ENCODE measurements at places on chromosomes 2 and 18.

DNA sequence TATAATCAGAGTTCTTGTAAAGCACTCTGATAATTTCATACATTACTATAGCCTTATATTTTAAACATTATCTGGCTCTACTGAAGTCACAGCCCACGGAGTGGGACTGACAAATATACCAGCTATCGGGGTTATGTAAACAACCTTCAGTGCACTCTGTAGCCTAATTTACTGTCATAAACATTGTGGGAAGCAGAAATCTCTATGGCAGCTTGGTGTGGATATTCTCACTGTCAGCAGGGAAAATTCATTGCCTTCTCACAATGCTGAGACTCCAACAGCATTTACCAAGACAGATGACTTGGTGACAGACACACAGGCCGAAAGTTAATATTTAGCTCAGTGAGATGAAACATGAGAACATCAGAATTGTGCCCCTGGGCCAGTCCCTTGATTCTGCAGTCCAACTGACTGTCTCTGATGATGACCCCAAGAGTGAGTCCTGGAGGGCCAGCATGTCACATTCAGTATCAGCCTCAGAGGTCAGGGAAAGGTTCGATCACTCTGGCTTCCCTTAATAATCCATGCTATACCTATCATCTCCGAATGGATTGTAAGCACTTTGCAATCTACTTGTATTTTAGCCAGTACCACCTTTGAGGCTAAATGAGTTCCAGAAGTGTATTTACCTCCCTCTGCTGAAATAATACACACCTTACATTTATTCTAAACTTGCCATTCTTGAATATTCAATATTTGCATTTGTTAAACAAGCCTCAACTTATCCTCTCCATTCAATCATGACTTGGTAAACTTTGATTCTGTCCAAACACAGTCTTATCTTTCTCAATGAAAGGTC lies 146.2 kb upstream of the OSR1 start:
- DNase-seq: no peak

DNA sequence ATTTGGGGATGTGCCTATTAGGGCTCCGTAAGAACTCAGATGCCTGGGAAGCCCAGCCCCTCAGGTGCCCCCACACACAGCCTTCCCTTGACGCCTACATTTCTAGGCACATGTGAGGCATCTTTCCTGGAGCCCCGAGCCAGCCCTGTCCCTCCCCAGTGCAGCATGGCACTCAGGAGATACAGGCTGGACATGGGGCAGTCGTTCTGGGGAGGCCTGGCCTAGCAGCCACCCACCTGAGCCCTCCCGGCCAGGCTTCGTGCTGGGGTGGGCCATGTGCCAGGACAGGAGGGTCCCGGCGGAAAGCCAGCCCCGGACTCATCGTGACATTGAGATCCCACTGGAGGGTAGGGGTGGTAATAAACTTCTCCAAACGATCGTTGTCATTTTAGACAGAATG lies 15.2 kb downstream of the BOK start:
- DNase-seq: no peak

- no peak for DNase-seq
Observed at GRCh38 chr2:232116852-232117251, 155.3 kb downstream of the DIS3L2 start.

DNA sequence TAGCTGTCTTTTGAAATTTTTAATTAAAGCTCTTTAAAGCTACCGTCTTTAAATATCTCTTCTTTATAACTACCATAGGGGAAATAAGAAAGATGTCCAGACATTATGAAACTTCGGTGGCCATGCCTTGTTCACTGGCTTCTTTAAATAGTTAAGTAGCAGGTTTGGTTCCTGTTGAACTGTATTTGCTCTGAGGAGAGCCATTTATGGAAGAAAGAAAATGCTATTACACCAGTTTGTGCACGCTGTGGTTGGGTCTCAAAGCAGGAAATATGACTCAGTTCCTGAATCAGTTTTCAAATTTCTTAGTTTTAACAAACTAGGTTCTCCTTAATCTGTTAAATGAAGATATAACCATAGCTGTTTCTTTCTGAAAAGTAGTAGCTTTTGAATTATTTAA lies 12.2 kb downstream of the ARPC2 start:
- no peak for DNase-seq

GRCh38 chr18:70195014-70195614 lies 10.4 kb downstream of the RTTN start:
- no peak for DNase-seq
